ENCODE measurements at places on chromosomes 5 and 9.

DNA sequence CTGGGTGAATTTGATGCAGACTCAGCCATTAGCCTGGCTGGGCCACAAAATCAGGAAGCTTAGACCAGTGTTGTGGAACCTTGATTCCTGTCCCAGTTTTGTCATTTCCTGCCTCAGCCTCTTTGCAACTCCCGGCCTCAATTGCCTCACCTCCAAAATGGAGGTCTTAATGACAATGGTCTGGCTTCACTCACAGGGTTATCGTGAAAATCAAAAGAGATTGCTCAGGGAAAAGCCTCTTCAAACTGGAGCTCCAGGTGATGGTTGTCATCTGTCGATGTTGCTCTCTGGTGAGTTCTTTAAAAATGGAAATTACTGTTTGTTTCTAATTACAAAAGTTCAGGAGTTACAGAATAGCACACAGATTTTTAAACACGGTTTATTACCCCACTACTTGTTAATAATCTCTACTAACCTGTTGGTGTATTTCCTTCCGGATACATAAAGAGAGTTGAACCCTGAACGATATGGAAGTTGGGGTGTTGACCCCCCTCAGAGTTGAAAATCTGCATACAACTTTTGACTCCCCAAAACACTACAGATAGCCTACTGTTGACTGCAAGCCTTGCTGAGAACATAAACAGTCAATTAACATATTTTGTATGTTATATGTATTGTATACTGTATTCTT lies 109.9 kb upstream of the CPEB4 start:
- DNase-seq: no peak

DNA sequence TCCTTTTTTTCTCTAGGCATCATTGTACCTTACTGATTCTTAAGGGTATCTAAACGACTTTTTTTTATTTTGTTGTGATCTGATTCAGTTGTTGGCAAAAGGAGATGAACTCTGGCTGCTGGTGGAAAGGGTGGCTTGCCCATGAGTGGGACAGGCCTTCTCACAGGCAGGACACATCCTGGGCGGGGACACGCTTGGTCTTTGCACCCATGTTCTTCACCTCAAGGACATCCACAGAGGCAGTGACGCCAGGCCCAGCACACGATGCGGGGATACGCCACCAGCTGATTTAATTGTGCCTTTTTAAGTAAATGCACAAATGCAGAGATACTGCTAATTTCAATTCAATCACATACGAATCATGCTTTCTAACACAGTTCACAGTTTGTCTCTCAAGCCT lies 208.1 kb downstream of the FANCC start:
- no peak for DNase-seq

- no peak for DNase-seq
Measured at GRCh38 chr9:19598722-19599121, 189.9 kb downstream of the ACER2 start.

GRCh38 chr9:72133365-72134035 lies 15.7 kb upstream of the GDA start:
- no peak for DNase-seq

GRCh38 chr9:116939614-116940013 lies 252.5 kb downstream of the TRIM32 start:
- no peak for DNase-seq

GRCh38 chr5:168778536-168778935 lies 199.4 kb upstream of the PANK3 start:
- DNase-seq: no peak

- DNase-seq: no peak
Measured at GRCh38 chr5:112239996-112240395, 179.1 kb downstream of the EPB41L4A start.

DNA sequence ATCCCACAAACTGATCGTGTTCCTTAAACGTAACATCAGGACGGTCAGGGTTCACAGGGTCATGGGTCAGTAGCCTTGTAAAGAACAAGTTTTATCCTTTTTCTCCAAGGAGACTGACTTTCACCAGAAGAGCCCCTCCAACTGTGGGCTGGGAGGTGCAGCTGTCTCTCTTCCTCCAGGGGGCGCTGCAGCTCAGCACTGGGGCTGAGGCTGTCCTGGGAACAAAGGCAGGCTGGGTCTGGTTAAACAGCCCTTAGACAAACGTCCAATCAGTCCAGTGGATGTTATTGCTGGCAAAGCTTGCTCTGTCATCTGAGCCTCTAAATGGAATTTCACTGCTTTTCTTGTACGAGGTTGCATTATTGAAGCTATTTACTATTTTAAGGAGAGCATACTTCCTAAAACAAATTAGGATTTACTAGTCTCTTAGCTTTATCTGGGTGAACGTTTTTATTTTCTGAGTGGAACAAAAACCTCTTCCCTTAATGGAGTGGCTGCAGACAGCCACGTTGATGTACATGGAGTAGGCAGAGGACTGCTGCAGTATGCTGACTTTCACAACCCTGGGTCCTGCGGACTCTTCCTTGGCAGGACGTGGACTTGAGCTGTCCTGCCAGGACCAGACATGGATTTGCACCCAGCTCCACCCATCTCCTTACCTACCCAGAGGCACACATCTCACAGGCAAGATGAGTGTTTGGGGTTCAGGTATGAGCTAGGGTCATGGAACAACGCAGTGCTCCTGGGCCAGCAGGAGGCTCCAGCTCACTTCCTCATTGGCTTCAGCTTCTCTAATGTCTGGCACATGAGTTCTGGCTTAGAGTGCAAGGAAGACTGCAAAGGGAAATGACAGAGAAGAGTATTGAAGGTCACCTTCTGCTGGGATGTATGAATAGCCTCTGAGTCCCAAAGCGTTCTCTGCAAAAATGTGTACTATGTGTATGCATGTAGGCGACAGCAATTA lies 7.8 kb downstream of the EXOSC2 start:
- peak; percentile 74 for DNase-seq

DNA sequence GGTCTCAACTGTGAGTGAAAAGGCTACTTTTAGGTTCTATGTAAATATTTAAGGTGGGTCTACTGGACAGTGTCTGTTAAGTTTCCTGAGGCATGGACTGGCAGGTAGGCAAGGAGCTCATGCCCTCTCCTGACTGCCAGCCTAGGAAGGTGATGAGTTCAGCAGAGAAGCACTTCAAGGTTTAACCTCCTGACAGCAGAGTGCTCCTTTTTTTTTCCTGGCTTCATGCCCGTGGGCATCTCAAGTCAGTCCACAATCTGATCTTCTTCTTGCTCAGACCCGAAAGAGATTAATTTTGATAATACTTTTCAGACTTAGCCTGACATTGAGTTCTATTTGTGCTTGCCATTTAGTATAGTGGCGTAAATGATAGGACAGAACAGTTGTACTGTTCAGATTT lies 241.9 kb upstream of the NREP start:
- no peak for DNase-seq

DNA sequence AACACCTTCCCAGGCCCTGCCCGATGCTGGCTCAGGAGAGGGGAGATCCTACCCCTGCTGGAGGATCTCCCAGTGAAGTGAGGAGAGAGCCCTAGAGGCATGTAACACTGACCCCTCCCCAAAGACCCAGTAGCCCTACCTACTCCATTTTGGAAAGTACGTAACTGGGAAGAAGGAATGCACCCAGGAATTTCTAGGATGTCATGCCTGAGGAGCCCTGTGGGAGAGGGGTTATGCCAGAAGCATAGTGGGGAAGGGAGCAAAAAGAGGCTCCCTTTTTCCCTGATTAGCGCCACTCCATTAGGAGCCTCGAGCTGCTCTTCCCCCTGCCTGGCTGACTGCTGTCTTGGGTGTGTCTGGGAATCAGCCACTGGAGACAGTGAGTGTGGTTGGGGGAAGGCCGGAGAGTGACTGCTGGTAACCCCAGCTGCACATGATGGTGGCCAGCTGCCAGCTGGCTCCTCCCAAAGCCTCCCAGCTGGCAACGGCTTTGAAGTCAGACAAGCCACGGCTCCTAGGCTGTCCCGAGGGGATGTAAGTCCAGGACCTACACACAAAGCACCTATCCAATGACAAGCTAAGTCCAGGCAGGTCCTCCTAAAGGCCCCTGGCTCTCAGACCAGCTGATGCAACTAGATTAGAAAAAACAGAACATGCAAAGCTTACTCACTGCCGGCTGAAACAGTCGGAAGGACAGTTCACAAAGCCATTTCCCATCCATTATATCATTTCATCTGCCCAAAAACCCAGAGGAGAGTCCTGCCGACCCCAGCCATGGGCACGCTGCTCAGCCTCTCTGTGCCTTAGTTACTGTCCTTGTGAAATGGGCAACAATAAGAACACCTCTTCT lies 136.5 kb upstream of the ABCA1 start:
- DNase-seq: no peak

DNA sequence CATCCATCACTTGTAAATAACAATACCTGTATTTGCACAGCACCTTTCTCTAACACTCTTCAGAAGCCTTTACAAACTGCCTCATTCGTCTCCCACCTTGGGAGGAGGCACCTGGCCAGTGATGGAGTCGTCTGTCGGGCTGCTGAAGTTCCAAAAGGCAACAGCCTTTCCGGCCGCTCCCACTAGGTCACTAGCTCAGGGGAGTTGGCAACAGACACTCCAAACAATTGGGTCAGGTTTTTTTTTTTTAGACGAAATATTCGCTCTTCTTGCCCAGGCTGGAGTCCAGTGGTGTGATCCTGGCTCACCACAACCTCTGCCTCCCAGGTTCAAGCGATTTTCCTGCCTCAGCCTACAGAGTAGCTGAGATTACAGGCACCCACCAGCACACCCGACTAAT lies 4.0 kb downstream of the DAP start:
- no peak for DNase-seq

- DNase-seq: no peak
Measured at GRCh38 chr9:134833294-134833880, 47.2 kb upstream of the FCN2 start.

DNA sequence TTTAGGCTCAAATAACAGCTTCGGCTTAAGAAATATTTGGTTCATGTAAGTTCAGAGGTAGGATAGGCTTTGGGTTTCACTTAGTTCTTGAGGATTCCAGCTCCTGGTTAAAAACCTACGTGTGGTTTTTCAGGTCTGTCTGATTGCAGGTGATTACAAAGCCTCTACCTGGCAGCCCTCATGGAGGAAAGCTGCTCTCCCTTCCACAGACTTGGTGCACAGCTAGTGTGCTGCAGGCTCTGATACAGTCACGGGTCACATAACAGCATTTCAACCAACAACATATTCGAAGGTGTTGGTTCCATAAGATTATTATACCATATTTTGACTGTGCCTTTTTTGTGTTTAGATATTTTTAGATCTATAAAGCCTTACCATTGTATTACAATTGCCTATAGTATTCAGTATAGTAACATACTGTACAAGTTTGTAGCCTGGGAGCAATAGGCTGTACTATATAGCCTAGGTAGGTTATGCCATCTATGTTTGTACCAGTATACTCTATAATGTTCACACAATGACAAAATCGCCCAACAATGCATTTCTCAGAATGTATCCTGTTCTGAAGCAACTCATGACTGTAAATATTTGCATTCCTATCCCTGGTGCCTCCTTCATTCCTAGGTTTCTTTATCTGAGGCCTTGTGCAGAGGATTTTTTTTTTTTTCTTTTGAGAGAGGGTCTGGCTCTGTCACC lies 8.0 kb upstream of the DCP2 start:
- DNase-seq: no peak

DNA sequence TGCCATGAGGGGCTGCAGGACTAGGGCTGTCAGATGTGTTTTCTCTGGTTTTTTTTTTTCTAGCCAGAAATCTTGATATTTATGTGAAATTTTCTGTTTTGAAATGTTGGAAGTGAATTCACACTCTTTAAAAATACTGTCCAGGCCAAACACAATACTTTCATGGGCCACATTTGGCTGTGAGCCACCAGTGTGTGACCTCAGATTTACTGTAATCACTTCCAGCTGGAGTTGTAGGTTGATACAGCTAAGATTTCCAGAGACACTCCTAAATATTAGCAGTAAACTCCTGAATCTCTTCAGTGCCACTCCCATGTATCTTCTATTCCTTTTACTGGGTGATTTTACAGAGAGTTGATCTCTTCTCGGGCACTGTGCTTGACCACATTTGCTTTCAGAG lies 92.2 kb upstream of the CKMT2 start:
- no peak for DNase-seq

DNA sequence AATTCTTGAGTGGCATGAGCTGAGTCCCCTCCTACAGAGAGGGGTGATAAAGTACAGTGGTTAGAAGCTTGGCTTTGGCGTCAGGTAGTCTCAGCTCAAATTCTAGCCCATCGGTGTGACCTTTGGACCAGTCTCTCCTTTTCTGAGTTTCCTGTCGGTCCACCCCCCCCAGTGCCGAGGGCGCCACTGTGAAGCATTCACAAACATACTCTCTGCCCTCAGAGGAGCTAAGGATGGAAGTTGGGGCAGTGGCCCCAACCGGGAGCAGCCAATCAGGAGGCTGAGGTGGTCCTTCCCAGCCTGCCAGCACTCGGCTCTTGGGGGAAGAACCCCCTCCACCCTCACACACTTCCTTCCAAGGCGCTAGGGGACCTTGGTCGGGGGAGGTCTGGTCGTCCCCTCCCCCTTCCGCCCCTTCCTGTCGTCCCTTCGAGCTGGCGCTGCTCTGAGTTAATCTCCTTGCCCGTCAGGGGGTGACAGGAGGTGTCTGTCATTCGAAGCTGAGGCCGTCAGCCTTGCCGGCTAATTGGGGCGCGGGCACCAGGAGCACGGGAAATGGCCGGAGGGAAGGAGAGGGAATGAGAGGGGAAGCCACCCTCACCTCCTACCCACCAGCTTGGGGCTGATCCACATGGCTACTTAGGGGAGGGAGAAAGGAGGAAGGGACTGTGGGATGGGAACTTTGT lies 53.0 kb downstream of the CXXC5 start:
- DNase-seq: no peak

- DNase-seq: no peak
Measured at GRCh38 chr9:133210609-133211008, 1.6 kb upstream of the OBP2B start.

GRCh38 chr9:17121264-17121663 lies 13.6 kb upstream of the CNTLN start:
- no peak for DNase-seq

DNA sequence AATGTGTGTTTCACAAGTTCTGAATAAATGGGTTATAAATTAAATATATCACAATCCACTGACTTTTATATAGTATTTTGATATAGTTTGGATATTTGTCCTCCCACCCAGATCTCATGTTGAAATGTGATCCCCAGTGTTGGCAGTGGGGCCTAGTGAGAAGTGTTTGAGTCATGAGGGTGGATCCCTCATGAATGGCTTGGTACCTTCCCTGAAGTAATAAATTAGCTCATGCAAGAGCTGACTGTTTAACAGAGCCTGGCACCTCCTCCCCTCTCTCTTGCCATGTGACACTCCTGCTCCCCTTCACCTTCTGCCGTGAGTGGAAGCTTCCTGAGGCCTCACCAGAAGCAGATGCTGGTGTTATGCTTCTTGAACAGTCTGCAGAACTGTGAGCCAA lies 127.9 kb upstream of the PALM2AKAP2 start:
- DNase-seq: no peak

GRCh38 chr9:112605518-112605917 lies 112.4 kb downstream of the INIP start:
- no peak for DNase-seq
